NCI-H226 (cell line): ENCODE measurements at places on chromosomes 3 and 15.
A peak's percentile ranks its signal among the peaks of the same experiment; 100 is the strongest.

DNA sequence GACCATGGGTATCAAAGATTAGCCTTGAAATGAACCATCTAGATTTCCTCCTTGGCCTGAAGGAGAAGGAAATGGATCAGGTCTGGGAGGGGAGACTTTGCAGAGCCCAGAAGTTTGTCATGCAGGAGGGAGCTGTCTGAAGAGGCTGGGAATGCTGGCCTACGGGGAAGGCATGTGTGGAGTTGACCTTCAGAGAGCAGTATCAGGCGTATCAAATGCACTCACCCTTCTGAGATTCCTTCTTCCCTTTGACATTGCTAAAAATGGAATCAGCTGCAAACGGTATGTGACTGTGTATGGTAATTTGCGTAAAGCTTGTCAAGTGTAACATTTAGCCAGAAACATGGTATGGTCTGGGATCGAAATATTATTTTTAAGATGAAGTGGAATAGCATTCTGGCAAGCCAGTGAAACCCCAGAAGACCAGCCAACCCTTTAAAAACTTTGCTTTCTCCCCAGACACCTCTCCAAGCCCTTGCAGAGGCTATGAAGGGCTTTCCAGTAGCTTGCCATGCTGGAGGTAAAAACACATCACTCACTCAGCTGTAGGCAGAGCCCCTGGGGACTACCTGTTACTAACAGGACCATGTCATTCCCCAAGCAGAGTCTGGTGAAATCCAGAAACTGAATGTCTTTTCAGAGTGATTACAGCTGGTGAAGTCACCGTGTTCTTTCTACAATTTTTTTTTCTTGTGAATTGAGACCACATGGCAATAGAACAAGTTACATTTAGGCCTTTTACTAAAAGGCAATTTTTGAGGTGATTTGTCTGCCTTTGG is 174.7 kb upstream of the SLC24A5 start:
- DNase-seq, result no peak

GRCh38 chr3:106850437-106850836 is 526.8 kb upstream of the CCDC54 start:
- DNase-seq, result no peak

DNA sequence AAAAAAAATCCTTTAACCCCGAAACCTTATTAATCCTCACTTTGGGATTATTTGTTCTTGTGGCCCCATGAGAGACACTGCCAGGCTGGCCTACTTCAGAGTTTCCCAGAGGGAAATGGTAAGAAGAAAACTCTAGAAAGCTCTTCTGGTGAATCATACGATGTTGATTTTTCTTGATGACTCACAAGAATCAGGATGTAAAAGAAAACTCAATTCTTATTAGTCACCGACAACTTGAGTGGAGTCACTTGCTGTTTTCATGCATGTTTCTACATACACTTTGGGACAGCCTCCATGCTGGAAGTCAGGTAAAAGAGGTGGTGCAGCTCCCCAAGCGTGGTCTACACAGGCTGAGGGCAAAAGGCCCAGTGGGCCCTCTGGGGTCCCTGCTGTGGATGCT is 42.8 kb downstream of the MYO5C start:
- DNase-seq, result peak; percentile 91

- DNase-seq, result peak; percentile 60
Measured at GRCh38 chr3:136171097-136171542, 25.0 kb downstream of the MSL2 start.

DNA sequence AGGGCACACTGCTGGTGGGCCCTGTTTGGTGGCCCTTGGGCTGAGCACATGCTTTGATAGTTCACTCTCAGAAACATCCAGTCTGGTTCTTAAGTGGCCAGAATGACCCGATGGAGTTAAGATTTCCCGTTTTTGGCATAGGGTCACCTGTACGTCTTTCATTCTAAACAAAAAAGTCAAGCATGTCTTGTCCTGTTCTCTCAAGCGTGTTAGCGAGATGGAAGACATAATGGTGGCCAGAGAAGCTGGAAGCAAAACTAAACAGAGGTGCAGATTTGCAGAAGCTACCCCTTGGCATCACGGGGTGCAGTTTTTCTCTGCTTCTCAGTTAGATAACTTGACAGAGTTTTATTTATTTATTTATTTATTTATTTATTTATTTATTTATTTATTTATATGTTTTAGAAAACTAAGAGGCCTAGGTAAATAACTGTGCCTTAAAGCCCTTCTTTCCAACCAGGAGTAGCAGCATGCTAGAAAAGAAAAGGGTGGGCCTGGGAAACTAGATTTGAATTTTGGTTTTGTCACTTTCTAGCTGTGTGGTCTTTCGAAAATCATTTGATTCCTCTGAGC is 63.0 kb downstream of the ST6GAL1 start:
- no peak for DNase-seq

- DNase-seq, result no peak
Measured at GRCh38 chr3:46966811-46967210, 9.7 kb downstream of the CCDC12 start.

DNA sequence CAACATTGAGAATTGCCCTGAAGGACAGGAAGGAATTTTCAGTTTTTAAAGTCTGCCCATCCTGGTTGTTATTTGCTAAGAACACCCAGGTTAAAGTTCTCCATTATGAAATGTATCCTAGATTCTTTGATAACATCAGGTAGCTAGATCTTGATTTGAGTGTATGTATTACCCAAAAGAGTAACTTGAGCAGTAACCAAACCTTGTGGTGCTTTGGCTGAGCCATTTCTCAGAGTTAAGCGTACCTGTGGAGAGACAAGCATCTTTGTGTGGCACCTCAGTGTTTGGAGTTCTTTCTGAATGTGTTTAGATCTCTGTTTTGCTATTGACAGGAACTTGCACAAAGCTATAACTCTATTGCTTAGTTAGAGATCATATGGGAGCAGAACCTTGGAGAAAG is 20.4 kb downstream of the CEP97 start:
- no peak for DNase-seq

DNA sequence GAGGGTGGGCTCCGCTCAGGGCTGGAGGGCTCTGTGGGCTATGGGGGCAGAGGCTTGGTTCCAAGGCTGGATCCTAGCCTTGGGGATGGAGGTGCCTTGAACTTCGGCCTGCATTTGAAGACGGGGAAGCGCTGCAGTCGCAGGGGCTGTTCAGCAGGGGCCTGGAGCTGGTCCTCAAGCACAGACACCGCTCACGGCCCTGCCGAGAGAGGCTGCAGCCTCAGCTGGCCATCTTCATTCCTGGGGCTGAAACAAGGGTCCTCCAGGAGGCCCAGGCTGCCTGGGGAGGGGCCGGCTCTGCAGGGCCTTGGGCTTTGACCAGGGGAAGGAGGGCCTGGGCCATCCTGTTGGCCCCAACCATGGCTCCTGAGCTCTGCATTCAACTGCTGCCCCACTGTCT is 25.6 kb upstream of the PLXND1 start:
- DNase-seq, result no peak

DNA sequence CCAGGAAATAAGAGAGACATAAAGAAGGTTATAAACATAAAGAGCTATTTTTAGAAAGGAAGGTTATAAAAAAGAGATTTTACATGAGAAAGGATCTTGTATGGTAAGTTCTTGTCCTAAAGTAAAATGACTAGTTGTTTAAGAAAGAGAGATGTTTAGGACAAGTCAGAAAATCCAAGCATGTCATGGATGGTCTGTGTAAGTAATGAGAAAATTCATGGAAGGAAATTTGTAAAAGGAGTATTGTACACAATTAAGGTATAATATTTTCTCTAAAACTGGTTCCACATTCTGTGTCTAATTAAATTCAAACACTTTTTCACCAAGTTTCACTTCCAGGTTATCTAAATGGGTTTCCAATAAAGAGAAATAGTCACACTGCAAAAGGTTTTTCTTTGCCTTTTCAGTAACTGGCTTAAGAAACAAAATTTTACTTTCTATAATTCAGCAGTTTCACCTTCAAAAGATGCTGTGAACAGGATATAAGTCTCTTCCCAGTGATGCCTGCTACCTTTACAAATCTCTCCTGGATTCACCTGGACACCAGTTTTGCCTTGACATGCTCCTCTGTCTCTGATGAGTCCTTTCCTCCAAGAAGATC is 455.7 kb downstream of the ZIC1 start:
- DNase-seq, result peak; percentile 6
